ENCODE measurements at places on chromosomes 16 and 17.

GRCh38 chr16:1258906-1259759 lies 3.3 kb downstream of the TPSD1 start:
- H3K4me1 ChIP-seq = peaks cover 9% of the 10 kb centered on the region
- H3K27me3 ChIP-seq = peaks cover 24% of the 10 kb centered on the region
- no peak overlapping the region for H3K27ac ChIP-seq
- DNase-seq = no peak

DNA sequence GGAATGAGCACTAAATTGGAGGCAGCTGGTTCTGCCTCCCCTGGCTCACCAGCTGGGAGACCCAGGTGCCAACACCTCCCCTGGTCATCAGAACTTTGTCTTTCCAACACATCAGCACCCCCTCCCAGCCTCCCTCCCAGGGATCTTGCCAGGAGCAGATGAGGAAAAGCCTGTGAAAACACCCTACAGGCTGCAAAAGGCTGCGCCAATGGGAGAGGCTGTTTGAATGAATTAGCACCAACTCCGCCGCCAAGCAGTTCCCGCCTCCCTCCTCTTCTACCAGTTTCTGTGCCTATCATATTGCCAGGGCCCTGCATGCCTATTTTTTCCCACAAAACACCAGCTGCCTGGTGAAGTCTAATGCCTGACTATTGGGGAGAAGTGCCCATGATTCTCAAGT lies 137.0 kb downstream of the AIPL1 start:
- H3K36me3 ChIP-seq = no peaks in the 10 kb centered on the region
- H3K4me3 ChIP-seq = no peak overlapping the region
- H3K4me1 ChIP-seq = no peaks in the 10 kb centered on the region
- DNase-seq = no peak
- H3K27me3 ChIP-seq = no peaks in the 10 kb centered on the region
- H3K27ac ChIP-seq = no peak overlapping the region

DNA sequence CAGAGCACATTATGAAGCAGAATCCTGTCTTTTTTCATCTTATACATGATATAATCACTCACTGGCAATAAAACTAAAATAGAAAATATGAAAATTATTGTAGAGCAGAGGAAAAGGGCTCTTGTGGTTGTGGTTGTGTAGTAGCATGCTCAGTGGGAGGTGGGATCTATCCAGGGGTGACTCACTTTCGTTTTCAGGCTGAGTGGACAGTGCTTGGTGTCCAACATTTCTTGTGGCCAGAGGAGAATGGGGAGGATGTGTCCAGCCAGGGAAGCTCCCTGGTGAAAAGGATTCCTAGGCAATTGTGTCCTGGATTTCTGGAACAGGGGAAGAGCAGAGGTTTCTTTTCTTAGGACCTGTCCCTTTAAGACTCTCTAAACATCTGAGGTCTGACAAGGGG lies 31.9 kb upstream of the CPHXL start:
- no peak overlapping the region for H3K27ac ChIP-seq
- no peak overlapping the region for H3K4me3 ChIP-seq
- no peak for DNase-seq

DNA sequence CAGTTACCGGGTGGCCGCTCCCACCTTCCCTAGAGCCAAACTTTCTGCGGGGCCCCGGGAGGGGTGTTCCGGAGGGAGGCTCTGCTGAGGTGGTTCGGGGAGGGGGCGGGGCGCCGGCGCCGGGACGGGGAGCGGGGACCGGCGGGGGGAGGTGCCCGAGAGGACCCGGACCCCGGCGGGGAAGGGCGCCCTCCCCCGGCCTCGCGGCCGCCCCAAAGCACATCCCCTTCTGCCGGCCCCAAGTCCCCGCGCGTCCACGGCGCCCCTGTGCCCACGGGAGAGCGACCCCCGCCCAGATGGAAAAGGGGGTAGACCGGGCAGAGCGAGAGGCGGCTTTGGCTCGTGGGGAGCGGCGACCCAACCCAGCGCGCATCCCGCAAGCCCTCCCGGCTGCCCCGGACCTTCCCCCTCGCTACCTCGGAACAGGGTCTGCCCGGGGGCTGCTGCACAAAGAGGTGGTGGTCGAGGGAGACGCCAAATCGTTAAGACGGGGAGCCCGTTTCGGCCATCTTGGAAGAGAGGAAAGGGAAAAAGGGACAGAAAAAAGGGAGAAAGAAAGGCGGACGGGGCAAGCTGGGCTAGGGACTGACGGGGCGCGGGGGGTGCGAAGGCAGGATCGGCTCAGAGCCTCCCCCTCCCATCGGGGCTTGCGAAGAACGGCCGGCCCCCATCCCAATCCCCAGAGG lies 530 bp downstream of the PCGF2 start:
- peaks cover 10% of the 10 kb centered on the region for H3K27me3 ChIP-seq
- peaks cover 17% of the 10 kb centered on the region for H3K4me1 ChIP-seq
- peak overlapping the region; percentile 87 for H3K27ac ChIP-seq

DNA sequence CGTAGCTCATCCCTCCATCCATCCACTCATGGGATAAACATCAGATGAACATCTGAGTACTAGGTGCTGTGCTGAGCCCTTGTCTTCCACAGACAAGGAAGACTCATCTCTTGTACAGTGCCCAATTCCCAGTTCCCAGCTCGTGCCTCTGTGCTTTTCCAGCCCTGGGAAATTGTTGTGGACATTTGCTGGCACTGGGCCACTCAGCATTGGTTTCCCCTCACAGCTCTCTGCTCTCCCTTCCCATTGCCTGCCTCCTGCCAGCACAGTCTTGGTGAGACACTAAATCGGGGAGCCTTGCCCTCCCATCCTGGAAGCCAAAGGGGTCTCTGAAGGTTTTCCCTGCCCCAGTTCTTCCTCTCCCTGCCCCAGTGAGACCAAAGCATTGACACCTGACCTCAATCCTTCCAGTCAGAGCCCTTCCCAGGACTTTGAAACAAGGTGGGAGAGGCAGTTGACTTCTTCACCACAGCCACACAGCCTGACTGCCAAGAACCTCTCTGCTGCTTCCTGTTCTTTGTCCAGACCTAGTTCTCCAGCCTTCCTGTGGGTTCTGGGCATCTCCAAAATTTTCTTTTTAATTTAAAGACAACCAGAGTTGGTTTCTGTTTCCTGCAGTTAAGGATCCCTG lies 50.2 kb downstream of the WSB1 start:
- H3K27me3 ChIP-seq = no peaks in the 10 kb centered on the region
- no peak overlapping the region for H3K4me3 ChIP-seq
- H3K36me3 ChIP-seq = no peaks in the 10 kb centered on the region
- peak overlapping the region; percentile 36 for H3K27ac ChIP-seq
- DNase-seq = no peak
- peaks cover 14% of the 10 kb centered on the region for H3K4me1 ChIP-seq

GRCh38 chr17:32385121-32385520 lies 35.2 kb downstream of the ZNF207 start:
- no peaks in the 10 kb centered on the region for H3K4me1 ChIP-seq
- DNase-seq = no peak
- no peak overlapping the region for H3K27ac ChIP-seq
- peaks cover 23% of the 10 kb centered on the region for H3K36me3 ChIP-seq
- no peaks in the 10 kb centered on the region for H3K27me3 ChIP-seq
- H3K4me3 ChIP-seq = no peak overlapping the region

- peaks cover 2% of the 10 kb centered on the region for H3K36me3 ChIP-seq
- H3K27me3 ChIP-seq = no peaks in the 10 kb centered on the region
- no peak for DNase-seq
- no peak overlapping the region for H3K4me3 ChIP-seq
- no peak overlapping the region for H3K27ac ChIP-seq
Measured at GRCh38 chr16:87826798-87827587, 42.3 kb downstream of the SLC7A5 start.

DNA sequence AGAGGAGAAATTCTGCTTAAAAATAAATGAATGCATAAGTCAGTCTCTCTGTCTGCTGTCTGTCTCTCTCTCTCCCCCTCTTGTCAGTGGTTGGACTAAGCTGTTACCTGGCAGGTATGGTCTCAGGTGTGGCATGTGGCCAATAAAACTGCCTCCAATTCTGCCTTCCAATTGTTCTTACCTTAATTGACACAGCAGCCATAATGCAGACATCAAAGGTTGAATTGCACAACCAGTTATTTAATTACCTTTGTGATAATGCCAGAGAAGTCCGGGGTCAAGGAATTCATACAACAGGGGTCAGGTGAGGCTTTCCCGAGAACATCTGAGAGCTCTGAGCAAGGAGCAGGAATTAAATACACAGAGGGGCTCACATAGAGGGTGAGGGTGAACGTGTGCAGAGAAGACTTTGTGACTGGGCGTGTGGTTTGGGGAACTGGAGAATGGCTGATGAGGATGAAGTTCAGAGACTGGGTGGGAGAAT lies 78.8 kb upstream of the CDYL2 start:
- no peaks in the 10 kb centered on the region for H3K27me3 ChIP-seq
- no peaks in the 10 kb centered on the region for H3K36me3 ChIP-seq
- H3K4me3 ChIP-seq = no peak overlapping the region
- no peaks in the 10 kb centered on the region for H3K4me1 ChIP-seq
- no peak overlapping the region for H3K27ac ChIP-seq

- H3K4me3 ChIP-seq = no peak overlapping the region
- H3K27ac ChIP-seq = no peak overlapping the region
- H3K27me3 ChIP-seq = no peaks in the 10 kb centered on the region
- H3K36me3 ChIP-seq = no peaks in the 10 kb centered on the region
- H3K4me1 ChIP-seq = peaks cover 10% of the 10 kb centered on the region
Measured at GRCh38 chr16:83774066-83774465, 33.7 kb upstream of the HSBP1 start.

DNA sequence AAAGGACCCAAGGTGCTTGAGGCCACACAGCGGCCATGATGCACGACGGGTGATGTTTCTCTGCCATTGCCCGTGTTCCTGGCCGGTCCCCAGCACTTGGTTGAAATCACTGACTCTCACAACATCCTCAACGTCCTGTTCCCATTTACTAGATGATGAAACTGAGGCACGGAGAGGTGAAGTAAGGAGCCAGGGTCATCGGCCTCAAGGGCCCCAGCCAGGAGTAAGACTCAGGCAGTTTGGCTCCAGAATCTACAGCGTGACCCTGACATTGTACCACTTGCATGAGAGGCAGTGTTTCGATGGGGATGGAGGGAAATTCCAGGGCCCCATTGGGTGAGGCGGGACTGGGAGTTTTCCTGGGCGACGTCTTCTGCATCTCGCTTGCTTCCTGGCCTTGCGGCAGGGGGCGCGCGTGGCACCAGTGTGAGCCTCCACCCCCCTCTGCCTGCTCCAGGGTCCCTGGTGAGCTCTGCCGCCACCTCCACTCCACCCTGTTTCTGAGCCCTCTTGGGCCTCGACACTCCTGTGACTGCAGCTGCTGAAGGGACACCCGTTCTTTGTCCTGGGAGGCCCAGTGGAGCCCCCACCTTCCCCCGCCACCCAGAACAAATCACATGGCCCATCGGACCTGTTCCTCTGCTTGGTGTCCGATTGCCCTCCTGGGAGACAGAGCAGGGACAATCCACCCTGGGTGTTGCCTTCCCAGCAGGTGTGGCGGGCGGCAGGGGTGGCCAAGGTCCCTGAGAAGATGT lies 133.0 kb upstream of the GSE1 start:
- H3K4me3 ChIP-seq = no peak overlapping the region
- H3K4me1 ChIP-seq = no peaks in the 10 kb centered on the region
- no peak overlapping the region for H3K27ac ChIP-seq
- H3K36me3 ChIP-seq = no peaks in the 10 kb centered on the region

DNA sequence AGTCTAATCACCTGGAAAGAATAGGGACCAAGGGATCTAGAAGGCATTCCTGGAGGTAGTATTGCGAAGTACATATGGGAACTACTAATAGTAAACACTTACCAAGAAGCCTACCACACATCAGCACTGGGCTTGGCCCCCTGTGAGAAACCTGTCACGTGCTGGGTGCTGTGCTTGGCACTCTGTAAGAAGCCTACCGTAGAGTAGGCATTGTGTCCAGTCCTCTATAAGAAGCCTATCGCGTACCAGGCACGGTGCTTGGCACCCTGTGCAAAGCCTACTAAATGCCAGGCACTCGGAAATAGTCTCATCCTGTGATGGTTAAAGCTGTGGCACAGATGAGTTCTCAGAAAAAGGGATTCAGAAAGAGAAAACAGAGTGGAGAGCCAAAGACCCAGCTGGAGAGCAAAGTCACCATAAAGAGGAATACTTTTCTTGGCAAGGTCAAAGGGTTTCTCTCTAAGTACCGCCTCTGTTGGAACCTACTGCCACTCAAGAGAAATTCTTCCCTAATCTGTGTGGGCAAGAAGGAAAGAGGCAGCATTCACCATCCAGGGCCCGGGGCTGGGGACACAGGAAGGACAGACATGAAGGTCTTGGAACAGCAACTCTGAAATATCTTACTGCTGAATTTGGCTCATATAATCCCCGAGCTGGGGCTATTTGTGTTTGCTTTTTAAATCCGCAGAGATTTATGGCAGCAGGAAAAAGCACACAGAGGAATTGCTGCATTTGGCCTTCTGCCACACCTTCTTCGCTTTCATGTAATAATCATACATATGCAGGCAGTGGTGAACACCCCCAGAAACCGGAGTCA lies 81.8 kb downstream of the VAT1L start:
- no peaks in the 10 kb centered on the region for H3K27me3 ChIP-seq
- H3K4me3 ChIP-seq = no peak overlapping the region
- peaks cover 3% of the 10 kb centered on the region for H3K4me1 ChIP-seq
- DNase-seq = no peak
- H3K27ac ChIP-seq = no peak overlapping the region
- no peaks in the 10 kb centered on the region for H3K36me3 ChIP-seq

- no peak overlapping the region for H3K27ac ChIP-seq
- H3K36me3 ChIP-seq = no peaks in the 10 kb centered on the region
- H3K4me3 ChIP-seq = no peak overlapping the region
- H3K27me3 ChIP-seq = no peaks in the 10 kb centered on the region
- H3K4me1 ChIP-seq = no peaks in the 10 kb centered on the region
Measured at GRCh38 chr16:55853114-55853513, 20.2 kb upstream of the CES1 start.

DNA sequence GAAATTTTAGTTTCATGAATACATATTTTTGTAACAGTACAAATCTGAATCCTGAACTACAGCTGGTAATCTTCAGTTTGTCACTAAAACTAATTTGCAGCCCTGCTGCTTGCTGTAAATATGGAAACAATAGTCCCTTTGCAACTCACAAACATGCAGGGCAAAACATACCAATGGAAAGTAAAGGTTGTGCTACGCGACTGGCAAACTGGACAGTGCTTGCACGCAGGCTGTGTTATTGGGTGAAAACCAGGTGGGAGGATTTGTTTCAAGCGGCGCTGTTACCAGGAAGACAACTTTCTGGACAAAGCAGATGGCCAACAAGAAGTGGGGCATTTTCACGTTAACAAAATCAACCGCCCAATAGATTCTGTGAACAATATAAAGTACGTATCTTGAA lies 93.5 kb downstream of the CDYL2 start:
- H3K4me1 ChIP-seq = no peaks in the 10 kb centered on the region
- DNase-seq = no peak

Measured in H1 (cell line).